ENCODE measurements at places on chromosomes 2 and 18.

- no peak for DNase-seq
Observed at GRCh38 chr18:22018366-22018765, 151.0 kb upstream of the GATA6 start.

- DNase-seq, result peak; percentile 59
Observed at GRCh38 chr2:190574169-190574568, 39.6 kb upstream of the NEMP2 start.

DNA sequence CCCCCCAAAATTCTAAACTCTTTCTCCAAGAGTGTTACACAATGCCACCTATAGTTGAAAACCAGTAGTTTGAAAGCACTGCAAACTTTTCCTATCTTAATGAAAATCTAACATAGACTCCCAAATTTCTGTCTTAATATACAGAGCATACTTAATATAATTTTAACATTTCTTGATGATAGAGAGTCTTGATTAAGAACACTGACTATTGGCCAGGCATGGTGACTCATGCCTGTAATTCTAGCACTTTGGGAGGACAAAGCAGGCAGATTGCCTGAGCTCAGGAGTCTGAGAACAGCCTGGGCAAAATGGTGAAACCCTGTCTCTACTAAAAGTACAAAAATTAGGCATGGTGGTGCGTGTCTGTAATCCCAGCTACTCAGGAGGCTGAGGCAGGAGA, 34.2 kb downstream of the ASXL2 start:
- peak; percentile 65 for DNase-seq

- no peak for DNase-seq
Observed at GRCh38 chr2:130883496-130883895, 46.8 kb downstream of the ARHGEF4 start.

GRCh38 chr2:1665761-1666505, 78.4 kb downstream of the PXDN start:
- no peak for DNase-seq

DNA sequence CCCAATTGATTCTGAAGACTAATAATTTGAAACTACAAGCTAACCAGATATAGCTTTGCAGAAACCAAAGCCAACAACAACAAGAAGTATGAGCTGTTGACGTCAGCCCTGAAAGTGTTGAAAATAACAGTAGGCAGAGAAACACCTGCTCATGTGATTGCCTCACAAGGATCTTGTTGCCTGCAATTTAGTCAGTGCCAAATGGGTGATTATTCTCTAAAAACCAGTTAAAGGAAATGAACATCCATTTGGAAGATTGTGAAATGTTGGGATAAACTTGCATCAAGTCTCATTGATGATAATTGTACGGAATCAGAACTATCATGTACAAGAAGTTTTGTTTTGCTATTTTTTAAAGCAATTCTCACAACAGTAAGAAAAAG, 2.8 kb downstream of the CYTIP start:
- DNase-seq, result no peak

DNA sequence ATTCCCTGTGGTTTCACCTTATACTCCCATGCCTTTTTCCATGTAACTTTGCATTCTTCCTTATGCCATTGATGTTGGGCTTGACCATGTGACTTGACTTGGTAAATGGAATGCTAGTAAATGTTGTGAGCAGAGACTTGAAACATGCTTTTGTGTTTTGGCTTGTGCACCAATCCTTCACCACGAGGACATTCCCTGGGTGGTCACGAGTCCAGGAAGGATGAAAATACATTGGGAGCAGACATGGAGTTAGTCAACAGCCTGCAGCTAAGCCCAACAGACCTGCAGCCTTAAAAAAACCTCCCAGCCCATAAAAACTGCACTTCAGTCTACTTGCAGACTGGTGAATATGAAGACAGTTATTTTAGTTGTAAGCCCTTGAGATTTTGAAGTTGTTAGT, 116.5 kb upstream of the SPATS2L start:
- no peak for DNase-seq

GRCh38 chr2:150885774-150886386, 375.8 kb downstream of the RBM43 start:
- DNase-seq, result no peak

DNA sequence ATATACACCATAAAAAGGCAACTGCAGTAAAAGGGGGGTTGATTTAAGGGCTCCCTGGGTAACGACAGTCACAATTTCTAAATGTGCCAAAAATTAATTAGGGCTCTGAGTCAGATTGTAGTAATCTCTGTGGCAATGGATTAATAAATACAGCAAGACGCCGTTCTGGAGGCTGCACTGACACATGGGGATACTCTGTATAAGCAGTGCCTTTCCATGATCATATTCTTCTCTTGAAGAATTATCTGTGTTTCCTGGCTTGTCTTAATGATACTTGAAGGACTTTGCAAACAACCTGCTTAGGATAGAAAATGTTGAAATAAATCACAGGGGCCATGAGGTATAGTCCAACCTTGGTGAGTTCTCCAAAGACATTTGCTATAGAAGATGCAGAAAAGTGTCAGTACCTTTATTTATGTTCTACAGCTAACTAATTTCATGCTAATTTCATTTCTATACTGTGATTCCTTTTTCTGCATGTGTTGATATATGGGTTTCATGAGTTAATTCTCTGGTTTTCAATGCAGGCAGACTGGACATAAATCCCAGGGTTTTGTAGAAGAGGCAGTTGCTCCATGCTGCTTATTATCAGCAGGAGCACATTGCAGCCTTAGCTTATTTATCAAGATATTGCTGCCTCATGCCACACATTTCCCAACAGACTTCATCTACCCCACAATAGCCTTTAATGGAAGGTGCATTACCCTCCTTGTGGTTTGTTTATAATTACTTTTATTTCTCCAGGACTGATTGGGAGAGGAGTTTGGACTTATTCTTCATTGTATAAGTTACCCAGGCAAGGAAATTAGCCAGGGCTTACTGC, 54.8 kb downstream of the HNMT start:
- no peak for DNase-seq

DNA sequence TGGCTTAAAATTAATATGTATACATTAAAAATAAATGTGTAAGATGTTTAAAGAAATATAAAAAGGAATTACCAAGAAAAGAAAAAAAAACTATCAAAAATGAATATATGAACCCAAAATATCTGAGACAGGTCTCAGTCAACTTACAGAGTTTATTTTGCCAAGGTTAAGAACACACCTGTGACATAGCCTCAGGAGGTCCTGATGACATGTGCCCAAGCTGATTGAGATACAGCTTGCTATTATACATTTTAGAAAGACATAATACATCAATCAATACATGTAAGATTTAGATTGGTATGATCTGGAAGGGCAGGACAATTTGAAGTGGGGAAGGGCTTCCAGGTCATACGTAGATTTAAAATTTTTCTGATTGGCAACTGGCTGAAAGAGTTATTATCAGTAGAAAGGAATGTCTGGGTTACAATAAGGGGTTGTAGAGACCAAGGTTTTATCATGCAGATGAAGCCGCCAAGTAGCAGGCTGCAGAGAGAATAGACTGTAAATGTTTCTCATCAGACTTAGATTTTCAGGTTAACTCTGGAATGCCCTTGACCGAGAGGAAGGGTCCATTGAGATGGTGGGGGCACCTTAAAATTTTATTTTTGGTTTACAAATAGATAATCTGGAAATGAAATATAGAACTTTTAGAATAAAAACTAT, 74.7 kb downstream of the EXOC6B start:
- no peak for DNase-seq

- DNase-seq, result no peak
Observed at GRCh38 chr2:241728627-241729026, 5.8 kb upstream of the D2HGDH start.

- DNase-seq, result no peak
Observed at GRCh38 chr2:121333834-121334558, 49.0 kb upstream of the TFCP2L1 start.

- no peak for DNase-seq
Observed at GRCh38 chr18:74456349-74457042, 612 bp downstream of the DIPK1C start.

DNA sequence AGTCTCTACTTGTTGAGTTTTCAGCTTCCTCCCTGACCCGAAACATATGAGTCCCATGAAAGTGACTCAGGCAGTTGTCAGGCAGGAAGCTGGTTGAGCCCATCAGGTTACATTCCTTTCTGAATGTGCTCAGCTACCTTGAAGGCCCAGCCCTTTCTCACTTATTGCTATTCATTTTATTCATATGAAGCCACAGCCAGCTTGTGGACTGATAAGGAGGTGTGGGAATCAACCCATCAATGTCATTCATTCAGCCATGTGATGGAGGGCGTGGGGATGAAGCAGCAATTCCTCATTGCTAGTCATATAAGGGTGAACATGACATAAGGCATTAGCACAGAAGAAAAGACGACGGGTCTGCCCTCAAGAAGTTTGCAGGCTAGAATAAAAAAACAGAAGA, 5.3 kb upstream of the VPS4B start:
- no peak for DNase-seq

- no peak for DNase-seq
Observed at GRCh38 chr2:11325961-11326676, 18.3 kb downstream of the ROCK2 start.

GRCh38 chr2:136286423-136286822, 168.5 kb upstream of the CXCR4 start:
- DNase-seq, result no peak

DNA sequence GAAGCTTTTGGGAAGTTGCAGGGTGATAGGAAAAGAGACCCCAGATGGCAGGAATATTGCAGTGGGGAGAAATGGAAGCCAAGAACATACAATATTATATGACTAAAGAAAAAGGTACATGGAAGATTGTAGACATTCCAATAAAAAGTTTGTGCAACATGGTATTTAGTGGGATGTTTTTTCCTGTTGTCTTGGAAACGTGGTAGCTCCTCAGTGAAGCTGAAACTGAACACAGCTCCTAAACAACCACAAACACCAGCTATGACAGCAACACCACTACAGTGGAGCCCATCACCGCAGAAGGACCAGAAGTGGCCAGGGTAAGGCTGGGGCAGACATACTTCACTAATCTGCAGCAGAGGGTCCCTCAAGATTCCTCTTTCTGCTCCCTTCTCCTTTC, 246.8 kb downstream of the CDH20 start:
- no peak for DNase-seq

GRCh38 chr2:573805-574392, 103.3 kb downstream of the TMEM18 start:
- DNase-seq, result no peak

GRCh38 chr2:132632000-132632649, 37.9 kb downstream of the LYPD1 start:
- DNase-seq, result peak; percentile 6

GRCh38 chr2:104876606-104877570, 23.0 kb downstream of the POU3F3 start:
- DNase-seq, result no peak

DNA sequence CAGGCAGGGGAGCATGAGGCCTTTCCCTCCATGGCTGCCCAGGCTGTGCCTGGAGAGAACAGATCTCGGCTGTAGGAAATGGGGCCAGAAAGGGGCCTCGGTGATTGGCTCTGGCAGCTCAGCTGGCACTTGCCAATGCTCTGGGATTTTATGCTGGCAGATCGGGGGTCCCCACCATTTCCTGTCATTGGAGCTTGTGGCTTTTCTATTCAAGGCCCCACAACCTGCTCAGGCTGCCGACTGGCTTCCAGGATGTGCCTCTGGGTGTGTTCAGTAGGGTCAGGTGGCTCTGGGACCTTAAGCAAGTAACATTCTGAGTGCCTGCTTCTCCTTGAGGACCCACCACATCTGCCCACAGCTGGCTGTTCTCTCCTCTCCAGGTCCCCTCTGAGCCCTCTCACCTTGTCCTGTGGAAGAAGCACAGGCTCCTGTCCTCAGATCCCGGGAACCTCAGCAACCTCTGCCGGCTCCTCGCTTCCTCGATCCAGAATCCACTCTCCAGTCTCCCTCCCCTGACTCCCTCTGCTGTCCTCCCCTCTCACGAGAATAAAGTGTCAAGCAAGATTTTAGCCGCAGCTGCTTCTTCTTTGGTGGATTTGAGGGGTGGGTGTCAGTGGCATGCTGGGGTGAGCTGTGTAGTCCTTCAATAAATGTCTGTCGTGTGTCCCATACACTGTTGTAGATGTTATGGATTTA, 4.2 kb downstream of the GNLY start:
- DNase-seq, result no peak

- peak; percentile 7 for DNase-seq
Observed at GRCh38 chr18:9915291-9916076, 1.7 kb downstream of the VAPA start.

DNA sequence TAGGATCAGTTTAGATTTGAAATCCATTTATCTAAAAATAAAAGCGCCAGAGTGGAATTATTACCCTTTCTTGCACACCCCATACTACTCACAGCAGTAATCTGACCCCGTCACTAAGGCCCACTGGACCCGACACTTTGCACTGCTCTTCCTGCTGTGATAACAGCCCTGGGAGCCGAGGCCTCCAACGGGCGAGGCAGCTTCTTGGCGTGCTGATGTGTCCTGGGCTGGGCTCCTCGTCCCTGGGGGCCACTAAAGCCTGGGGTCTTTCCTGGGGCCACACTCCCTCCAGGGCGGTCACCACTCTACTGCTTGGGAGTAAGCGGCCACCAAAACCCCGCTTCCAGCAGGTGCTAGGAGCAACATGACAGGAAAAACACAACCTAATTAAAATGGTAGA, 61.7 kb downstream of the ZAP70 start:
- no peak for DNase-seq

DNA sequence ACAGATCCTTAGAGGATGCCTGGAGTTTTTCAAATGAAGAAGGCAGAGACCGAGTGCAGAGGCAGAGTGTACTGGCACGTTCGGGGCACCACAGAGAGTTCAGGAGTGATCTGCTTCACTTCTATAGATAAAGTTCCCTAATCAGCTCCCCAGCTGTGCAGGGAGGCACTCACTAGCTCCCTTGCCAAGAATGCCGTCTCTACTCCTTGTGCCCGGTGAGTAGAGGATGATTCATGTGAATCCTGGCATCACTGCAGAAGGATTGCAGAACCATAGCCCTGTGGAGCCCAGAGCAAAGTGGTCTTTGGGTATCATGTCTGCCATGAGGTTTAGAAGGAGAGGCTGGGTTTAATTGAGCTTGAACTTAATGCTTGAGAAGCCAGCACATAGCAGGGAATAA, 510.1 kb upstream of the RAB6C start:
- DNase-seq, result no peak

DNA sequence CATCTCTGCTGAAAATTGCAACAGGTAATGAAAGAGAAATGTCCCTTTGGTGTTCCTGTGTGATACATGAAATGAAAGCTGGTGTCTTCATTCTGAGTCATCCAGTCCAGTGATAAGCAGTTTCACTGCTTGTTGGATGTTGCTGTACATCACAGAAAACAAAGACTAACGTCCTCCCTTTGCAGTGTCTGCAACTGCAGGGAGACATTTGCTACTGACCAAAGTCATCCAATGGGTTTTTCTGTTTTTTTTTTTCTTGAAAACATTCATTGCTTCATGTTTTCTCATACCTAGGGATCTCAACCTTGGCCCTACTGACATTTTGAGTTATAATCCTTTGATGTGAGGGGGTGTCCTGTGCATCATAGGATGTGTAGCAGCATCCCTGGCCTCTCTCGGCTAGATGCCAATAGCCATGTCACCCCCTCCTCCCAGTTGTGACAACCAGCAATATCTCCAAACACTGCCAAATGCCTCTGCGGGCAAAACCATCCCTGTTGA, 63.6 kb upstream of the FZD5 start:
- peak; percentile 24 for DNase-seq

All from IMR-90 (cell line).